Adipocyte (in vitro differentiated cells): ENCODE measurements at places on chromosomes 11 and 22.
A peak's percentile ranks its signal among the peaks of the same experiment; 100 is the strongest.

- no peak for DNase-seq
Observed at GRCh38 chr11:126333142-126333541, 22.3 kb upstream of the ST3GAL4 start.

GRCh38 chr11:1302461-1303125 is 6.8 kb downstream of the TOLLIP start:
- no peak for DNase-seq

- DNase-seq = no peak
Observed at GRCh38 chr11:126327281-126328000, 23.6 kb downstream of the DCPS start.

GRCh38 chr11:120832481-120833238 is 191.2 kb upstream of the TBCEL start:
- no peak for DNase-seq

DNA sequence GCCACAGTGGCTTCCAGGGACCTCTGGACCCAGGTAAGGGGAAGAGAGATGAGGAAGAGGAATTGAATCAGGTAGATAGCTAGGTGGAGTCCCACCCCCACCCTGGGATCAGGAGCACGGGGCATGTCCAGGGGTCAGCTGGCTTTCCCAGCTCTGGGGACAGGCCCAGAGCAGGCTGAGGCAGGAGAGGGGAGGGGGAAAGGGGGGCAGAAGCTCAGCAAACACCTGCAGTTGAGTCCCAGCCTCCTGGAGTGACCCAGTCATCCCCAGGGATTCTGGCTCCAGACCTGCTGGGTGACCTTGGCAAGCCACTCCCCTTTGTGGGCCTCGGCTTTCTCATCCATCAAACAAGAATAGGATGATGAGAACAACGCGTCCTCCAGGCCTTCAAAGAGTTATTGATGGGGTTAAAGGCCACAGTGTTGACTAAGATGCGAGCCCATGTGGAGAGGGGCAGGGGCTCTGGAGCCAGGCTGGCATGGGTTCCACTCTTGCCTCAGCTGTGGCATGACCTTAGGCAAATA is 16.0 kb downstream of the STARD10 start:
- no peak for DNase-seq

DNA sequence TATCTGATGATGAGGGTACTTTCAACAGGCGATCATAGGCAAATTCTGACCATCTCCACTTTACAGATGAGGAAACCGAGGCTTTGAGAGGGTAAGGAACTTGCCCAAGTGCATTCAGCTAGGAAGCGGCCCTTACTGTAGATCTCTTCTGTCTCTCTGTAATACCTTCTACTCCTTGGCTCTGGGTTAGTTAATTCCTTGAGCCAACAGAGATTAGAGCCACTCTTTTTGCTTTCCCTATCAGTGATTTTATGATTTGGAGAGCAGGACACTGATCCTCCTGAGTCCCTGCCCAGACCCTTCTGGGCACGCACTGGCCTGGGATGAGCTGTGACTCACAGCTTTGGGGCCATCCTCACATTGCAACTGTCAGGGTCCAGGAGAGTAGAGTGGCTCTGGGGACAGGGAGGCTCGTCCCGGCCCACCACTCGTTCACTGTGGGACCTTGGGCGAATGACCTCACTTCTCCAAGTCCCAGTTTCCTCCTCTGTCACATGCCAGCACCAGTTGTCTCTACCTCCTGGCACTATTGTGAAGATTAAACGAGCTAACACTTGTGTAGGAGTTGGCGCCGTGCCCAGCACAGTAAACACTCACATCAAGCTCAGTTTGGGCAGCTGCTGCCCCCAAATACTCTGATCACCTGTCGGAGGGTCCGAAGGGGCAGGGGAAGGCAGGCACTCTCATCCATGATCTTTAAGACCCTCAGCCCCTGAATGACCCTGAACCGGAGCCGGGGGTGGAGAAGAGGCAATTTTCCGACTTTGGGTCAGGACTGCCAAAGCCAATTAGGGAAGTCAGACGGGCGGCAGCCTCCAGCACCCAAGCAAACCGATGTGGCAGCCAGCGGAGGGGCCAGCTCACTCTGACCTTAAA is 235.0 kb downstream of the MIAT start:
- no peak for DNase-seq

GRCh38 chr11:108221371-108221770 is 1.1 kb downstream of the NPAT start:
- DNase-seq = peak; percentile 58

DNA sequence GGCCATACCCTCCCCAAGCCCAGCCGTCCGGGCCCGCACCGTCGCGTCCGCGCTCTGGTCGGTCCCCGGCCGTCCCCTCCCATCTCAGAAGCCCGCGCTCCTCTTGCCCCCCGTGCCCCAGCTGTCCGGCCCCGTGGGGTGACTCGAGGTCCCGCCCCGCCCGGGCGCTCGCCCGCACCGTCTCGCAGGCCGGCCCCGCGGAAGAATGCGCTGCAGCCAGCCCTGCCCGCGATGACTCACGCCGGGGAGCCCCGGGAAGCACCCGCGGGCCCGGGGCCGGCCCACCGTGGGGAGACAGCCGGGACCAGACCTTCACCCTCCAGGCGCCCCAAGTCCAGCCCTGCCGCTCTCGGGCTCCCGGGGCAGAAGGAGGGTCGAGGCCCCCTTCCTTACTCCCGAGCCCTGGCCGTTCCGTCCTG is 320 bp upstream of the PHLDA2 start:
- DNase-seq = peak; percentile 90

- DNase-seq = no peak
Observed at GRCh38 chr11:112159098-112160065, 4.5 kb downstream of the IL18 start.

DNA sequence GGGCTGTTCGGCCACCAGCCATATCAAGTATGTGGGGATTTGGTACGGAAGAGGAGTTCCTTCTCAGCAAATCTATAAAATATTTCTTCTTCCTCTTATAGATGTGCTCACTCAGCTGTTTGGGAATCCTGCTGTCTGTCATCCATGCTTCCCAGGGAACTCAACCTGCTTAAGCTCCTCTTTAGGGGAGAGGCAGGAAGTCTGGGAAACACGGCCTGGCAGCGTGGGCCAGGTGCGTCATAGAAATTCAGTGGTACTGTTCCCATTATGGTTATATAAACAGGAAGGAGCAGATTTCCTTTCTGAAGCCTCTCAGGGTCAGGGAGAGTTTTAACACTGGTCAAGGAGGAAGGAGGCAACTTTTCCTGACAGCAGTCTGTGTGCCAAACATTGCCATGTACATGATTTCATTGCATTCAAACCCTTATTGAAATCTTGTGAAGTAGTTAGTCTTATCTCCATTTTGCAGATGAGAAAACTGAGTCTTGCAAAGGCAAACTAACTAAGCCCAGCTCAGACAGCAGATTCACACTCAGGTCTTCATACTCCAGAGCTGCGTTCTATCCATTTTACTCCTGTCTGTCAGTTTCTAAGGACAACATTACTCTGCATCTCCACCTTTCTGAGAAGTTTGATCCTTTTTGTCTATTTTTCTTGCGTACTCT is 35.4 kb upstream of the AMOTL1 start:
- peak; percentile 59 for DNase-seq

- DNase-seq = peak; percentile 63
Observed at GRCh38 chr11:83827520-83827919, 541.4 kb upstream of the CCDC90B start.

DNA sequence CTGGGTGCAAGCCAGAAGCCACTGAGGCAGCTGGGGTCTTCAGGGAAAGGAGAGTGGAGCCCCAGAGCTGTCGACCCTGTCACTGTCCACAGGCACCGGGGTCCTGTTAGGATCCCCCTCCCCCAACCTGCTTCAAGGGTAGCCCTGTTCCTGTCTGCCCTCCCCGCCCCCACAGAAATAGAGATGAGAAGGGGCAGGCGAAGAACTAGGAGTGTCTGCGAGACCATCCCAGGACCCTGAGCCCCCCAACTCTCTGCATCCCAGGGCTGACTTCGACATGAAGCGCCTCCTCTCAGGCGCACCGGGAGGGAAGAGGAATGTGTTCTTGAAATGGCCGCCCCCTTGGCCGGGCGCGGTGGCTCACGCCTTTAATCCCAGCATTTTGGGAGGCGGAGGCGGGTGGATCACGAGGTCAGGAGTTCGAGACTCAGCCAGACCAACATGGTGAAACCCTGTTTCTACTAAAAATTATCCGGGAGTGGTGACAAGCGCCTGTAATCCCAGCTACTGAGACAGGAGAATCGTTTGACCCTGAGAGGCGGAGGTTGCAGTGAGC is 607 bp upstream of the ZNF70 start:
- DNase-seq = no peak

GRCh38 chr11:35563484-35564244 is 38.2 kb upstream of the PAMR1 start:
- peak; percentile 81 for DNase-seq

DNA sequence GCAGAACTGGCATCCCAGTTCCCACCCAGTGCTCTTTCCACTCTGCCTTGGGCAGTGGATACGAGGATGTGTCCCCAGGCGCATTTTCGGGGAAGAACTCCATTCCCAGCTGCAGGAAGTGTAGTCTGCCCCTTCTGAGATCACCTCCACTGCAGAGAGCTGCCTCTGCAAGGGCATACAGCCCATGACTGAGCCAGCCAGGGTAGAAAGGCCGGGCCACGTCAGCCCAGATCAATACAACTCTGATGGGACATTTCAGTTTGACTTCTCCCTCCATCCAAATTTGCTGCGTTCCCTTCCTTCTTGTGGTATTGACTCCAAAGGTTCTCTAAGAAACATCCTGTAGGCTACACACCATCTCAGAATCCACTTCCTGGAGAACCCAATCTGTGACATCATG is 19.7 kb downstream of the MOGAT2 start:
- DNase-seq = no peak

GRCh38 chr11:102669664-102670063 is 35.9 kb downstream of the MMP27 start:
- DNase-seq = peak; percentile 9

GRCh38 chr11:86237267-86237804 is 7.2 kb upstream of the EED start:
- no peak for DNase-seq

DNA sequence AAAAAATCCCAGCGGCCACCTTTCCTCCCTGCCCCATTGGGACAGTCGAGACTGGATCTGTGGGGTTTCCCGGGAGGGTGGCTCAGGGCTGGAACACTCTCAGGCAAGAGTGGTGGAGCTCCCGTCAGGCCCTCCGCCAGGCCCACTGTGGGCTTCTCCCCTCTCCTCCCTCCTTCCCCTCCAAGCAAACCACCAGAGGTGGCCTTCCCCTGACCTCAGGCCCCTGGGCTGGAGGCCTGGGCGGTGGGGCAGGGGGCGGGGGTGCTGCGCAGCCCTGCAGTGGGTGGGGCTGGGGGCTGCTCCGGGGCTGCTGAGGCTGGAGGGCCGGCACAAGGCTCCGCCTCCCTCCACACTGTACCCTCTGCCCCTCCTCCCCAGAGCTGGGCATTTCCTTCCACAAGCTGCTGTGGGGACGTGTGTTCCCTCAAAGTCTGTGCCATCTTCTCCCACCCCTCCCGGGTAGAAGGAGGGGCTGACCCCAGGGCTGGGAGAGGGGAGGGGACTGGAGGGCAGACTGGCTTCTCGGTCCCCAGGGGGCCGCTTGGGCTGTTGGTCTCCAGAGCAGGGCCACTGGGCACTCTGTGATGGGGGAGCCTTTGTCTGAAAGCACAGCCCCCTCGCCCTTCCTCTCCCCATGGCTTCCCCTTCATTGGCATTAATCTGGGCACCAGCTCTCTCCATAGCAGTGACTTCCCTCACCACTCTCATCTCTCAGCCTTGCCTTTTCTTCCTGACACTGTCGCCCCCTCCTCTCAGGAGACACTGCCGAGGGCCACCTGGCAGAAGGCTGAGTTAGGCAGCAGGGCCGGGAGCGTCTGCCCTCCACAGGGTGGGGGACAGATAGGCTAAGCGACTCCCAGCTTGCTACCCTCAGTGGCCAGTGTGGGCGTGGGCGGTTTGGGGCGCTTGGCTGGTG is 7.1 kb downstream of the RCOR2 start:
- no peak for DNase-seq

- DNase-seq = no peak
Observed at GRCh38 chr11:68828957-68829356, 12.8 kb downstream of the CPT1A start.

DNA sequence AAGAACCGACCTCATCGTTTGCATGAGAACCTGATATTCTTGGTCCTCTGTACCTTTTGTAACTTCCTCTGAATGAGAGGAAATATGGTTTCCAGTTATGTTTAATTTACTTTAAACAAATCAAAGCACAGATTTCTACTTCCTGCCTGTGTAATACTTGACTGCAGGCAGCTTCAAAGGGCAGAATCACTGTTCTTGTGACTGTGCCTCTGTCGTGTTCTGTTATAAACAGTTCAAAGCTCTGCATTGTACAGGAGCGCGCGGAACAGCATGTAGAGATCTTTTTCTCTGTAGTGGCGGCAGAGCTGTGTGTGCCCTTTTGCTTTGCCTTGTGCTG is 73.2 kb upstream of the CLDN5 start:
- DNase-seq = no peak

GRCh38 chr11:68956547-68957254 is 24.1 kb downstream of the MRGPRD start:
- no peak for DNase-seq

GRCh38 chr11:121656328-121657090 is 203.7 kb upstream of the SORL1-AS1 start:
- DNase-seq = no peak

DNA sequence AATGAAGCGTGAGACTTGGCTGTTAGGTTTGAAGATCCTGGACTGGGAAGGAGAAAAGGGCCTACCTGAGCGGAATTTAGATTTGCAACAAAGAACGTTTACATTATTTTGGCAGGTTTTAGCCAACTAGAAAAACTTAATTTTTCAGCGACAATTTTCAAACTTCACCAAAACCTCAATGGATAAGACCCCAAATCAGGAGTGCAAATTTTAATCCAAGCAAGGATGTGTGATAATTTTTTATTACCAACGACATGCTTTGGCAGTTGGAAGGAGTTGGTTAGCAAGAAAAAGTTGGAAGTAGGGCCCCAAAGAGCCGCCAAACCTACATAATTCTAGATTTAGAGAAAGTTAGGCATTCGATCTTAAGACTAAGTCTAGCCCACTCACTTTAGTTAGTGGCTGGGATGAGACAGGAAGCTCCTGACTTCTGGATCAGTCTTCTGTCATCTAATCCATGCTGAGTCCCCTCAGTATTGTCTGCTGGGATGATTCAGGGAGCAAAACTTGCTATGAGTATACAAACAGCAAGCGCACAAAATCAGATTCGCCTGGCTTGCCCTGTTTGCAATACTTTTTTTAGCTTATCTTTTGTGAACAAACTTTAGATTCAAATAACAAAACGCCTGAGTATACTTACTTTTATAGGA is 787 bp upstream of the RDX start:
- DNase-seq = peak; percentile 20

DNA sequence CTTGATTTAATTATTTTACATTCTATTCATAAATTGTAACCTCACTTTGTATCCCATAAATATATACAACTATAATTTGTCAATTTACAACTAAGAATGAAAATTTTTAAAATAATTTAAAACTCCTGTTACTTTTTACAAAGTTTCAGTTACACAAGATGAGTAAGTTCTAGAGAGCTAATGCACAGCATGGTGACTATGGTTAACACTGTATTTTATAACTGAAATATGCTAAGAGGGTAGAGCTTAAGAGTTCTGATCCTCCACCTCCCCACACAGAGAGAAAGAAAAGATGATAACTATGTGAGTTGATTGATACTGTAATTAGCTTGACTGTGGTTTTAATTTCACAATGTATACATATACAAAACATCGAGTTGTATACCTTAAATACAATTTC is 412.5 kb upstream of the DDI1 start:
- DNase-seq = no peak
